ENCODE measurements at places on chromosomes 1 and 21. TPM values are rescaled to one million over a fixed set of nuclear protein-coding genes. Genes with fewer than 3 reads are reported as not detected.

The OR2T35 gene
- not detected for total RNA-seq

The ADGRB2 gene
- total RNA-seq, result 0.57 TPM

The KIF26B gene
- 0.16 TPM for total RNA-seq

DNA sequence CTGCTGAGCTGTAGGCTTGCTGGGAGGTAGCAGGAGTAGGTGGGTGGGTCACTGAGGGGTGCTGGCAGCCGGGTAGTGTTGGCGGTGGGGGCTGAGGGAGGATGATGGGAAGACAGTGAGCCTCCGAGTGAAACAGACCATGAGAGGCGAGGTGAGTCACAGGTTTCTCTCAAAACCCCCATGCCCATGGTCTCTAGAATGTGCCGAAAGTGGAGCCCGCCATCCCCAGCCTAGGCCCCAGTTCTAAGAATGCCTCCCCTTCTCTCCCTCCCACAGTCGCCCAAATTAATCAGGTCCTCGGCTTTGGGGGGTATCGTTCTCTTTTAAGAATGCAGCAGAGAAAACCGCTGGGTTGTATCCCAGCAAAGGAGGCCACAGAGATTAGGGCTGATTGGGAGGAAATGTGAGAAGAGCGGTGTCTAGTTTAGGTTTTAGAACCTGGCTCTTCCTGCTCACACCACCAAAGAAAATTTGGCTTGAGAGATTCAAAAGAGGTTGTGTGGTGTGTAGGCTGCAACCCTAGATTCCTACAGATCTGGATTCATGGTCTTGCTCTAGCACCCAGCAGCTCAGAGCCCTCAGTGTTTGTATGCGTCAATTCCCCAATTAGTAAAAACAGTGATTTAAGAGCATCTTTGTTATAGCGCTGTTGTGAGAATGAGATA lies 27.7 kb upstream of the IL19 start:
- DNase-seq, result no peak

GRCh38 chr1:197909384-197909783 lies 7.0 kb downstream of the C1orf53 start:
- DNase-seq, result no peak

DNA sequence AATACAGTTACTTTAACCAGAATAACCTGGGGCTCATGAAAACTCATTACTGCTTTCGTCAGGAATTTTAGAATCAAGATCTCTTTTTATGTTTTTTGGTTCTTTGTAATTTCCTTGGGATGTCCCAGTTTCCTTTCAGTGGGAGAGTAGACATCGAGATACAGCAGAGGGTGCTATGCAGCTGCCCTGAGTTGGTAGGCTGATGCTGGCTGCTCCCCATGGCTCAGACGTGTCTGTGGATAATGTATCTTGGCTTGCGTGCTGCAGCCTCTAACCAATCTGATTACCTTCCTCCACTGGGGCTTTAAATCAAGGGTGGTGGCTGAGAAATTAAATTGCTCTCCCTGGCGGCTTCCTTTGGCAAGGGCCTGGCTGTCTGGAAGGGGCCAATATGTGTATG lies 253.7 kb downstream of the CACNA1E start:
- no peak for DNase-seq
